Activated CD8-positive, alpha-beta memory T cell treated with anti-CD3 and anti-CD28 coated beads for 48 hours (primary cell): ENCODE measurements at places on chromosomes 3 and 15.

- DNase-seq, result no peak
Measured at GRCh38 chr3:150747886-150748683, 14.9 kb downstream of the SIAH2 start.

GRCh38 chr15:95887666-95888390 is 442.7 kb upstream of the NR2F2 start:
- no peak for DNase-seq

GRCh38 chr3:12994607-12995388 is 78.4 kb downstream of the IQSEC1 start:
- DNase-seq, result peak; percentile 75

DNA sequence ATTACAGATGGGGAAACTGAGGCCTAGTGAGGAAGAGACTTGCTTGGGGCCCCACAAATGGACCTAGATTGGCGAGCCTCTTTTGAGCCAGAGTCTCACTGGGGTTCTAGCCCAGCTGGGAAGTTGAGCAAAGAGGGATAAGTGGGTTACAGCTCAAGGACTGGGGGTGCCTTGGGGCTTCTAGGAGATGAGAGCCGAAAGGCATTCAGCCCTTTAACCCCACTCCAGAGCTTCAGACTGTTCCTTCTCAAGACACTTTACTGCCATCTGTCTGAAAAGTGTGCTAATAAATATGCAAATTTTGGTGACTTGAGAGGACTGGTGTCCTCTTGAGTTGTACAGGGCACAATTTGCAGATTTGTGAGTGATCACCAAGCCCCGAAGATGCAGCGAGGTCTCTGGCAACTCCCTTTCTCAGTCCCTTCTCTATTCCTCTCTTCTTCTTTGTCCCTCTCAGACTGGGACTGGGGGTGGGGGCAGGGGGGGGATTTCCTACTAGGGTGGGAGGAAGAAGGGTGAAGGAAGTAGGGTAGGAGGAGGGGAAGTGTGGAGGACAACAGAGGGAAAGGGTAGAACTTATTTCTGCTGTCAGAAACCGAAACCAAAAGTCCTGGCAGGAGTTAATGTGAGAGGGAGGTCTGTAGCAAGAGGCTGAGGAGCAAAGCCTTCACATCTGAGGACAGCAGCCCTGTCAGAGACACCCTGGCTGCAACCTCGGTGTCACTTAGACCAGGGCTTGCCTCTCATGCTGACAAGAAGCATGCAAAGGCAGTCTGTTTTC is 16.2 kb upstream of the ANKDD1A start:
- no peak for DNase-seq

DNA sequence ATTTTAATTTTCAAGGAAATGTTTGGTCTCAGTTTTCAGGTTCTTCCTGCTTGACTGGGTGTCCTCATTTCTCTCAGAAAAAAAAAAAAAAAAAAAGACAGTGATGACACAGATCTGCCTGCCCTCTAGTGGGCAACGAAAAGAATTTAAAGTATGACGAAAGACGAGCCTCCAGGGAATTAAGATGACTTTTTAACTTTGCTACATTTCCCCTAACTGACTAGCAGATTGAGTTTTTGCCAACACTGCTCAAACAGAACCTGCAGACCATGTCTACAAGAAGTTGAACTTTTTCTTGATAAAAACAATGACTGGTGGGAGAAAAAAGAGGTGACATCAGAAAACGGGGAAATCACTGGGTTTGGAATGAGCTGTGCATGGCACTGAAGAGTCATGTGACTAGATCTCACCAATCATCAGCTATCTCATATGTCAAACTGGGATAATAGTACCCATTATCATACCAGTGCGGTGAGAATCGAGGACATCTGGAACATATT is 40.8 kb downstream of the EOMES start:
- DNase-seq, result no peak

DNA sequence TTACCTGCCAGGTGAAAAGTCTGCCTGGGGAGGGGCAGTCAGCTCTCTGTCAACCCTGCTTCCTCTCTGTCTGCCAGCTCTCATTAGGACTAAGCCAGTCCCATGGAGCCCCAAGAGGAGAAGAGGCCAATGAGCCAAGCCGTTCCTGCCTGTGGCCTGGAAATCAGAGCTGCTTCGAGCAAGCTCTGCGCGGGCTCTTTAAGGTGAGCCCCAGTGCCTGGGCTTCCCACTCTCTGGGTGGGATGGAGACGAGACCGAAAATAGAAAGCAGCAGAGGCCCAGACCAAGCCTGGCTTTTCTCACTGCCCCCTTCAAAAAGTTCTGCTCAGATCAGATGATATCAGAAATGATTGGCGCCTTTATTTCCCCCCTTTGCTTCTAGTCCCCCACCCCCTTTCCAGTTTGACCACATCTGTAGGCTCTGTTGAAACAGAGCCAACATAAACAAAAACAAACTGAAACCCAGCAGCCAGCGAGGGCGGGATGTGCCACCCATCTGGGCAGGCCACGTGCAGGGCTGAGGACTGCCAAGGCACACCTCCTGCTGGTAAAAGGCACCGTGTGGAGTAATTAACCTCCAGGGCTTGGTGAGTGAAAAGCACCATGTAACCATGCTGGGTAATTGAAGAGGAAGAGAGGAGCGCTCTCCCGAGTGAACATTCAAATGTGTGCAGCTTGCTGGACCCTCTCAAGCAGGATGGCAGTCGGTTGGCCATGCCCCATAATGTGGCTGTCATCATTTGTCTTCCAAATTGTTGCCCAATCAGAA is 471.0 kb upstream of the PROK2 start:
- no peak for DNase-seq

DNA sequence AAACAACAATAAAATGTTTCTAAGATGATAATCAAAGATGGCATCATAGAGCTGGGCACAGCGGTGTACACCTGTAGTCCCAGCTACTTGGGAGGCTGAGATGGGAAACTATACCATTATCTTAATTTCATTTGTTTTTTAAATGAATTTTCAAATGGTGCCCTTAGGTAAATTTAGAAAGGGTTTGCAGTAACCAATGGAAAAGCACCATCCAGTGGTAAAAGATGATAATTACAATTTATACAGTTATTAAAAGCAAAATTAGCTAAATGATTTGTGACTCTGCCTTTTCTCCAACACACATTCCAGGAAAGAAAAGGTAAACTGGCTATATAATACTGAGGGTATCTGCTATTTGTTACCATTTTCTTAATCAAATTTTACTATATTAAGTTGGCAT is 14.4 kb upstream of the ANKRD28 start:
- DNase-seq, result no peak

GRCh38 chr3:69250014-69250413 is 127.6 kb upstream of the LMOD3 start:
- no peak for DNase-seq

- no peak for DNase-seq
Measured at GRCh38 chr15:60800299-60801072, 321.5 kb upstream of the ICE2 start.

DNA sequence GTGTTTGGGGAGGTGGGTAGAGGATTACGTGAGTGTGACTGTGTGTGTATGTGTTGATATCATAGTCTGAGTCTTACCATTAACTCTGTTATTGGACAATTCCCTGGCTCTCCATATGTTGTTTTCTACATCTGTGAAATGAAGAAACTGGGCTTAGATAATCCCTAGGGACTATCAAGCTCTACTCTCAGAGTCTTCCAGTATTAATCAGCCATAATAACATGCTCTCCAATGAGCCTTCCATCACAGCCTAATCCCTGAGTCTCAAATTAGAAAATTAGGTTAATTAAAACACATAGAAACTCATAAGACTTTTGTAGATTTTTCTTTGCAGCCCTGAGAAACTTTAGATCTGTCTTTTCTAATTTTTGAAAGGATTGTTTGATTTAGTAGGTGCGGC is 404.2 kb upstream of the RARB start:
- no peak for DNase-seq

DNA sequence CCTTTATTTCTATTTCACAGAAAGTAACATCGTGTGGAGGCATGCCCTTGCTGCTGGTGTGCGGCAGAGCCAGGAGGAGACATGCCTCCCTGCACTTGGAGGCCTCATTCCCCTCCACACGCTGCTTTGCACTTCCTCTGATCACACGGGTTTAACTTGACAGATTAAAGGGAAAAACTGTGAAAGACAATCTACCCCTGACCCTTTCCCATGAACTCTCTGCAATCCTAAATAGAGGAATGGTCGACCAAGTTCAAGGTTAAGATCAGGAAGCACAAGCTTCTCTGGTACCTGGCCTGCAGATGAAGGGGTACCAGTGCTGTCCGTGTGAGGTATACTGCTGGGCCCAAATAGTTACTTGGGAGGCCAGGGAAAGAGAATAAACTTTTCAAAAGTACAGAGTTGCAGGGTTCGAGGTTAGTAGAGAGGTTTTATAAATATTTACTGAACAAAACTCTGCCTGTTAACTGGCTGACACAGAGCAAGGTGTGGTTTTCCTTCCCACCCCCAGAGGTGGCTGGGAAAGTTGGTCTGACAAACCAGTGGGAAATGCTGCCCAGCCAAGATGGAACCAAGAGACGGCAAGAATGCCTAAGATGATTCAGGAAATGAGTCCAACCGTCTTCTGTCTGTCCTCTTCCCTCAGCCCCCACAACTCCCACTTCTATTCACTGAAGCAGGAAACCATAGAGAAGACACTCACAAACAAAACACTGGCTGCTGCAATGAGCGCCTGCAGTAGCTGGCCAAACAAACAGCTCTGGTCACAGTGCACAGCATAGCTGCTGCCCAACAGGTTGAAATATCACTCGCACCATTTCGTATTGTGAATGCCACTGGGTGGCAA is 79.6 kb downstream of the IGF2BP2 start:
- no peak for DNase-seq

- DNase-seq, result no peak
Measured at GRCh38 chr3:132124096-132124495, 89.3 kb upstream of the CPNE4 start.

- DNase-seq, result no peak
Measured at GRCh38 chr3:45057557-45057956, 31.5 kb downstream of the CLEC3B start.

DNA sequence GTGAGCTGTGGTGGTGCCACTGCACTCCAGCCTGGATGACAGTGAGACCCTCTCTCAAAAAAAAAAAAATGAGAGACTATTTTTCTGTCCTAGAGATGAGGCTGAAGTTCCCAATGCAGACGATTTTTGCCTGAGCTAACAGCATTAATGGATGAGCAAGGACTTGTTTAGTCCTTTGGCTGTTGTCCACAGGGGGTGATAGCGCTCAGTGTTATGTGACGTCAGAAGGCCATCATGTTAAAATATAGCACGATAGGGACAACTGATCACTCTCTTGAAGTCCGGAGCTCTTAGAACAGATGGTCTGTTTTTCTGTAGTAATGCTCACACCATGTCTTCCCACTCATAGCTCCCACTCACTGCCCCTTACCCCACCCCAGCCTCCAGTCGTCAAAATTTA is 6.8 kb downstream of the TRNT1 start:
- no peak for DNase-seq

- no peak for DNase-seq
Measured at GRCh38 chr3:57446318-57446841, 97.8 kb downstream of the DNAH12 start.

DNA sequence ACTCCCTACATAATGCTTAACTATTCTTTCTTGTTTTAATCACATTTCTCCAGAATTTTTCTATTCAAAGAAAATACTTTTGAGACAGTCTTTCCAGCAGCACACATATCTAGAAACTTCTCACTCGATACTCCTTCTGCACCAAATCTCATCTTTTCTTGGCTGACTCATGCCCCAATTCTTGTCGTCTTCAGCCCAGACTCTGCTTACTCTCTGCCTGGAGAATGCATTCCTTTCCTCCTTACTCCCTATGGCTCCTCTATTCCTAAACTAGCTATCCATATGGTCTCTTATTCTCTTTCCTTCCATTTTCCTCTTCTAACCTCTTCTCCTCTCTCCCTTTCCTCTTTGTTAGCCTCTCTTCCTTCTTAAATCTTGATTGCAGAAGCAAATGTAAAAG is 158.7 kb downstream of the GBE1 start:
- DNase-seq, result no peak

GRCh38 chr15:57403566-57404325 is 27.4 kb downstream of the CGNL1 start:
- DNase-seq, result no peak

DNA sequence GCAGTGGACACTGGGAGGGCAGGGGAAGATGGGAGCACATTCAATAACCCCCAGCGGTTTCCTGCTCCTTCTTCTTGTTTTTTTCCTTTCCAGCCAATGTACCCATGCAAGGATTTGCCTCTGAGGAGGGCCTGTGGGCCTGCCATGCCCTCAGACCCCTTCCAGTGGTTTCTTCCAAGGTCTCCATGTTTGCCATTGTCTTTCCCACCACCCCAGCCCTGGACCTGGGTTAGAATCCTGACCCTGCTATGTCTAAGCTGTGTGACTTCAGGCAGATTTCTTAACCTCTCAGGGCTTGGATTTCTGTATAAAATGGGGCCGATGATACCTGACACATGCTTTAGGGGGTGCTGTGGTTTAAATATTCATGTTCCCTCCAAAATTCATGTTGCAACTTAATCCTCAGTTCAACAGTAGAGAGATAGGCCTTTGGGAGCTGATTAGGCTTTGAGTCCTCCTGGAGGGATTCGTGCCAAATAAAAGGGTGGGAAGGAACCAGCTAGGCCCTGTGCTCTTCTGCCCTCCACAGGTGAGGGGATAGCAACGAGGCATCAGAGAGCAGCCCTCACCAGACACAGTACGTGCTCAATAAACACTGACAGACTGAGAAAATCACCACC is 46.3 kb upstream of the FLNB start:
- DNase-seq, result no peak

GRCh38 chr3:169060037-169060436 is 603.5 kb downstream of the MECOM start:
- no peak for DNase-seq

DNA sequence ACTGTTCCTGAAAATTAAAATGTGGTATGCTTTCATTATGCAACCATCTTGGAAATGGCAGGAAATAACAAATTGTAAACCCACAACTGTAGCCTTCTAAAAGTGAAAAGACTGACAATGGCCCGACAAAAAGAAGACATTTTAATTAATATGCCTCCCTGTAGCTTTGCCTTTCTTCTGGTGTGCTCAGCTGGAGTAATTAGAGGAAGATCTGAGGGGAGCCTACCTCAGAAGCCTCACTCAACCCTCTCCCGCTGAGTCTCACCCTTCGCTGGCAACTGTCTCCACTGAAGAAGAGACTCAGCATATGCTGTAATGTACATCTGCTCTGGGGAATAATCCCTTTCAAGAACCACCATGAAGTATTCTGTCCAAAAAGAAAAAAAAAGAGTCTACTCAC is 104.7 kb upstream of the SETMAR start:
- DNase-seq, result no peak

GRCh38 chr3:118548434-118548833 is 486.2 kb downstream of the IGSF11 start:
- DNase-seq, result no peak

DNA sequence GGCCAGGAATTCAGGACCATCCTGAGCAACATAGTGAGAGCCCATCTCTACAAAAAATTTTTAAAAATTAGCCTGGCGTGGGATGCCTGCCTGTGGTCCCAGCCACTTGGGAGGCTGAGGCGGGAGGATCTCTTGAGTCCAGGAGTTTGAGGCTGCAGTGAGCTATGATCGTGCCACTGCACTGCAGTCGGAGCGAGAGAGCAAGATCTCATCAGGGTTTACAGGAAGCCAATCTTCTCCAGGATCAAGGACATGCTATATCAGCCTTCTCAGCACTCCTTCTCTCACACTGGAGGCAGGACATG is 451 bp upstream of the STOML1 start:
- no peak for DNase-seq
